ENCODE measurements at places on chromosomes 5 and 9.

GRCh38 chr9:74598874-74599273, 101.7 kb downstream of the RORB start:
- no peak for DNase-seq

DNA sequence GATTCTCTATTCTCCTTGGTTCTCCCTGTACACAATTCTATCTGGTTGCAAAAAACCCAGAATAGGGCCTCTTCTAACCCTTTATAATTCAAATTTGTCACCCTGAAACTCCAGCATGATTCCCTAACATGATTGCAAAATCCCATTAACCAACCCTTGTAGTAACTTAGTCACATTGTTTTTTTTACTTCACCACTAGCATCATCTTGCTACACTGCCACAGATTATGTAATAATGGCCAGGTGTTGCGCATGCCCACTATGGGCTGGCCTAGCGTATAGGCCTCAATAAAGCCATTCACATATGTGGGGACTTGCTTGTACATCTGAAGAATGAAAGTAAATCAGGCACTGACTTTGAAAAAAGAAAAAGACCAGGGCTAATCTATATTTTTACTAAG, 25.7 kb downstream of the FAM170A start:
- no peak for DNase-seq

GRCh38 chr5:139342423-139342723, 719 bp downstream of the PAIP2 start:
- no peak for DNase-seq

DNA sequence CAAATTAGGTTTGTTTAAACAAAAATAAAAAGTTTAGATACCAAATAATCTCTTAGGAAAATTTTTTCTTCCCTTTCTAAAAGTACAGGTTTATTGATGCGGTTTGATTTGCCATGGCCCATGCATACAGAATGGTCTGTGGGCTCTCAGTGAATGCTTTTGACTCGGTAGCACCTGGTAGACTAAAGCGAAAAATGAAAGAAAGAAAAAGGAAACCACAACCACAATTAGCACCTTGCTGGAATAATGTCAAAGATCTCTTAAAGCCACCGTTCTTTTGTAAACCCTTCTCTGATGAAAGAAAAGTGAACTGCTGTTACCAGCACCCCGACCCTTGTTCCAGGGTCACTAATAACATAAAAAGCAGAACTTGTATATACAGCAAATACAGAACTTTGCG, 157.9 kb downstream of the NFIB start:
- no peak for DNase-seq

- DNase-seq = no peak
These were observed 15.6 kb downstream of the RIOK2 start for GRCh38 chr5:97167435-97167834.

- no peak for DNase-seq
These were observed 98.4 kb upstream of the GNAQ start for GRCh38 chr9:78130004-78130403.

DNA sequence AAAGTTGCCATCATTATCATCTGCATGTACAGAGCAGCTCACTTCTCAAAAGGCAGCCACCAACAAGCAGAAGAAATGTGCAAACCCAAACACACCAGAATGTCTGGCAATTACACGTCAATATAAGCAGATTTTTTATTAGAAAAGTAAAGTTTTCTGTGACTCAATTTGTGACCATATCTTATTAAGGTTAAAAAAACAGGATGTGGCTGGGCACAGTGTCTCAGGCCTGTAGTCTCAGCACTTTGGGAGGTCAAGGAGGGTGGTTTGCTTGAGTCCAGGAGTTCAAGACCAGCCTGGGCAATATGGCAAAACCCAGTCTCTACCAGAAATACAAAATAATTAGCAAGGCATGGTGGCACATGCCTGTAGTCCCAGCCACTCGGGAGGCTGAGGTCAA, 176.7 kb downstream of the FANCC start:
- DNase-seq = no peak

All from activated T-helper 1 cell treated with anti-CD3 and anti-CD28 coated beads, Interleukin-2, amount 50 U/mL, for 16 hours (primary cell).